ENCODE measurements at places on chromosomes 3 and 15. TPM values are rescaled to one million over a fixed set of nuclear protein-coding genes. Genes with fewer than 3 reads are reported as not detected.

DNA sequence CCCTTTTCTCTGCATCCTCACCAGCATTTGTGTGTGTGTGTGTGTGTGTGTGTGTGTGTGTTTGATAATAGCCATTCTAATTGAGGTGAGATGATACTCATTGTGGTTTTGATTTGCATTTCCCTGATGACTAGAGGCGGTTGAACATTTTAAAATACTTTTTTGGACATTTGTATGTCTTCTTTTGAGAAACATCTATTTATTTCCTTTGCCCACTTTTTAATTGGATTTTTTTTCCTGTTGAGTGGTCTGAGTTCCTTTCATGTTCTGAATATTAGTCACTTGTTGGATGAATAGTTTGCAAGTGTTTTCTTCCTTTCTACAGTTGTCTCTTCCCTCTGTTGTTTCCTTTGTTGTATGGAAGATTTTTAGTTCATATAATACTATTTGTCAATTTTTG lies 54.3 kb upstream of the THSD4 start:
- no peak overlapping the region for H3K4me3 ChIP-seq
- no peaks in the 10 kb centered on the region for H3K4me1 ChIP-seq
- no peaks in the 10 kb centered on the region for H3K36me3 ChIP-seq
- no peak for DNase-seq
- H3K27ac ChIP-seq: no peak overlapping the region

DNA sequence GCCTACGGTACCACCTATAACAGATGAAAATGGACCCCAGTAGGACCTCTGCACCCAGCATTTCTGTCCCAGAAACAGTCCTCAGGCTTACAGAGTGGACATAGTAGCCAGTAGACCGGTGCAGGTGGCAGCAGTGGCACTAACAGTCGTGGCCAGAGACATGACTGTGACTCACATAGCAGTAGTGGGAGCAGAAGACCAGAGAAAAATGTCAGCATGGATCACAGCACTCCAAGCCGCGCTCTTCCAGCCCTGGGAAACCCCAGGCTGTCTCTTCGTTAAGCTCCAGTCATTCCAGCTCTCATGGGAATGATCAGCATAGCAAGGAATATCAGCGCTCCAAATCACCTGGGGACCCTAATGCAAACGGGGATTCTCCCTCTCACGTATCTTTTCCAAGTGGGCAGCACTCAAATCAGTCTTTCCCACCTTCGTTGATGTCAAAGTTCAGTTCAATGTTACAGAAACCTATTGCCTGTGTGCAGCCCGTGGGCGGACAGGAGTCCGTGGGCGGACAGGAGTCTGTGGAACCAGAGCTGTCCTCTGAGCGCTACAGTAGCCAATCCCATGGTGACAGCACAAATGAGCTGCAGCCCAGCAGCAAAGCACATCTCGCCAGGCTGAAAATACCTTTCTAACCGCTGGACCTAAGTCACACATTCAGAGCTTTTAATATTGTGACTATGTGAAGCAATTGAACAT lies 10.5 kb downstream of the BFSP2 start:
- no peak overlapping the region for H3K4me3 ChIP-seq
- no peaks in the 10 kb centered on the region for H3K36me3 ChIP-seq

GRCh38 chr3:25513642-25514266 lies 85.7 kb downstream of the RARB start:
- no peaks in the 10 kb centered on the region for H3K4me1 ChIP-seq
- H3K4me3 ChIP-seq: no peak overlapping the region
- peaks cover 14% of the 10 kb centered on the region for H3K27me3 ChIP-seq
- H3K27ac ChIP-seq: no peak overlapping the region

GRCh38 chr3:114056130-114057010 lies at the start of the genes CCDC191 and QTRT2:
Gene CCDC191 (minus strand): TSS chr3:114056526. CDS start chr3:114056466, 60 bp downstream.
Gene QTRT2 (plus strand): TSS chr3:114056737. CDS start chr3:114065258, 8,521 bp downstream.
- peak within 1 kb of the TSS; percentile 87 for H3K4me3 ChIP-seq
- H3K27ac ChIP-seq: peak within 1 kb of the TSS; percentile 95

GRCh38 chr15:73388256-73388781 lies 19.6 kb upstream of the HCN4 start:
- no peaks in the 10 kb centered on the region for H3K36me3 ChIP-seq
- H3K4me1 ChIP-seq: no peaks in the 10 kb centered on the region
- H3K27me3 ChIP-seq: peaks cover 13% of the 10 kb centered on the region
- no peak overlapping the region for H3K27ac ChIP-seq
- no peak for DNase-seq

DNA sequence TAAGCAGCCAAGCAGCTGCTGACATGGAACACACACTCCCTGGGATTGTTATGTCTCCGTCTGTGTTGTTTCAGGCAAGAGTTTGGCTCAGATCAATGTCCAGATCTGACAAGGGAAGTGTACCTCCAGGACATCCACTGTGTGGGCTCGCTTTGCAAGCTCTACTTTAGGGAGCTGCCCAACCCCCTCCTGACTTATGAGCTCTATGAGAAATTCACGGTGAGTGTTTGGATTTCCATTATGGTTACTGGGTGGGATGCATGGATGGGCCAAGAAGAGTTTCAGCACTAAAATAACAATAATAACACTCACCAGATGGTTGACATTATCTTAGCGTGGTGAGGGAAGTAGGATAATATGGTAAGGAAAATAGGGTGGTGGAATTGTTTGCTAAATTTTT lies 74.1 kb downstream of the ARHGAP31 start:
- H3K36me3 ChIP-seq: peaks cover 4% of the 10 kb centered on the region
- no peaks in the 10 kb centered on the region for H3K27me3 ChIP-seq
- no peak overlapping the region for H3K27ac ChIP-seq
- no peak for DNase-seq

DNA sequence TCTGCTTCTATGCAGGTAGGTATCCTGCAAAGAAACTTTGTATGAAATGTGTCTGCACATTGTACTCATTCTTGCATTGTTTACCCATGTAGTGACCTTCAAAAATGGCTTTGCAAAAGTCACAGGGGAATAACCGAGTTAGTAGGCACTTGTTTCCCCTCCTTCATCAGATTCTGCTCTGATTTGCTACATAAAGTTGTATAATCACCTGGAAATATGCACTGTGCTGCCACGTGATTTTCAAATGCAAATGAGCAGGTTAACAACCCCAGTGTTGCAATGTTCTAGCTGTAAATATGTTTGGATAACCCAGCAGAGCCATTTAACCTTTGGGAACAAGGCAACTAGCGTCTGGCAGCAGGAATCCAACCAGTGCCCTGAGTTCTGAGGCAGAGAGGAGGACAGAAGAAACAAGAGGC lies at the start of gene KNG1:
Gene KNG1, plus strand, starts transcription at position 321 of the 419 bp plus-strand sequence. CDS start 184 bp downstream, outside the sequence.
- peaks cover 3% of the 10 kb centered on the region for H3K4me1 ChIP-seq
- H3K27ac ChIP-seq: no peak within 1 kb of the TSS
- no peak for DNase-seq
- H3K27me3 ChIP-seq: peaks cover 4% of the 10 kb centered on the region
- no peak within 1 kb of the TSS for H3K4me3 ChIP-seq
- no peaks in the 10 kb centered on the region for H3K36me3 ChIP-seq

- no peaks in the 10 kb centered on the region for H3K4me1 ChIP-seq
- no peak for DNase-seq
- no peaks in the 10 kb centered on the region for H3K27me3 ChIP-seq
- no peaks in the 10 kb centered on the region for H3K36me3 ChIP-seq
- no peak overlapping the region for H3K4me3 ChIP-seq
Measured at GRCh38 chr3:27089068-27089467, 280.1 kb downstream of the NEK10 start.

DNA sequence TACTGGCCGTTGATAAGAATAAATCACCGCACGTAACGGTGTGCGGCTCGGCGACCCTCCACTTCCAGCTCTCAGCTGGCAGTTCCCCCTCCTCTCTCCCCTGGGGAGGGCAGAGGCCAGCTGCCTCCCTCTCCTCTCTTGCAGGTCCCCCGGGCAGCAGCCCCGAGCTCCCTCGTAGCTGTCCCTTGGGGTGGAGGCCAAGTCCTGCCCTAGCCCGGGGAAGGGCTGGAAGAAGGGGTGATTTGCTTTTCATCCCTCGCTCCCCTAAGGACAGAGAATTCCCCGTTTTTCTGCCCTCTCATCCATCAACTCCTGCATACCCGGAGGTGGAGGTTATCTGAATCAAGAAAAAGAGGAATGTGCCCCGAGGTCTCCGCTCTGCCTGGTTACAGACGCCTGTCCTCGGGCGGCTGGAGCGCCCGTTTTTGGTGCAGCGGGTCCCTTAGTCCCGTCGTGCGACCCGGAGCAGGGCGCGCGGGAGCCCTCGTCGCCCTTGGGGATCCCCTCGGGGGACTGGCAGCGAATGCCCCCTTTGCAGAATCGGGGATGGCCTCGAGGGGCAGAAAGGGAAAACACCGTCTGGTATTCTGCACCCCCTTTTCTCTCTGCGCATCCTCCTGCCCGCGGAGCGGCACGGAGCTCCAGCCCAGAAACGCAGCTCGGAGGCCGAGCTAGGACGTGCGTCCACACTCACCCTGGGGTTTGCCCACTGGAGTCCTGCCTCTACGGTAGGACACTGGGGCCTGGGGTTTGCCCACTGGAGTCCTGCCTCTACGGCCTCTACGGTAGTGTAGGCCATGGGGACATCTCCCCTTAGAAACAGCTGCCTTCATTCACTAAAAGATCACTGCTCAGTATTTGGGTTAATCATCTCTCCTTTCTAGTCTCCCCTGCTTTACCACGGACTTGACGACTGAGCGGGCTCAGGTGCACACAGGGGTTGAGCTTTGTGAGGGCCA lies 2.2 kb downstream of the PTPRG start:
- H3K4me3 ChIP-seq: no peak overlapping the region
- H3K4me1 ChIP-seq: peaks cover 8% of the 10 kb centered on the region
- no peaks in the 10 kb centered on the region for H3K36me3 ChIP-seq

- H3K27me3 ChIP-seq: peaks cover 1% of the 10 kb centered on the region
- peaks cover 4% of the 10 kb centered on the region for H3K4me1 ChIP-seq
- H3K27ac ChIP-seq: no peak overlapping the region
Measured at GRCh38 chr3:106413683-106414082, 544.9 kb upstream of the CBLB start.

Gene NCKIPSD
- 73.8 TPM for total RNA-seq

Gene PTX3
- total RNA-seq: not detected

Gene SLC12A1
- total RNA-seq: not detected

Measured in activated CD8-positive, alpha-beta T cell treated with anti-CD3 and anti-CD28 coated beads for 36 hours (primary cell).